ENCODE measurements at places on chromosomes 2 and 18.

DNA sequence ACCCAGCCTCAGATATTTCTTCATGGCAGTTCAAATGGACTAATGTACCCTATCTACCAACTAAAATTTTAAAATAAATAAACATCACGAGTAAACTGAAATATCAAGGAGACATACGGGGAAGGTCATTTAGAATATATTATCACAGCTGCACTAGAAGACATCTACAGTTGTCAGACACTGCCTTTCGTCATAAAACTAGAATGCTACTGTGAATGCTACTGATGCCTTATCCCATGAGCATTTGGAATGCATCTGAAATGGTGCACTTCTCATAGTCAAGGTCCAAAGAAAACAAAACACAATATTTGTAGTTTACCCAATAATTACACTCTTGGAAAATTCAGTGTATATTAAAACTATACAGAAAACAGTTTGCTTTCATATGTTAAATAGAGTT, 165.2 kb downstream of the MREG start:
- no peak for DNase-seq

- DNase-seq: no peak
These were observed 276.2 kb downstream of the MYCN start for GRCh38 chr2:16216558-16216945.

- peak; percentile 7 for DNase-seq
These were observed 33.0 kb downstream of the TPO start for GRCh38 chr2:1446301-1446700.

DNA sequence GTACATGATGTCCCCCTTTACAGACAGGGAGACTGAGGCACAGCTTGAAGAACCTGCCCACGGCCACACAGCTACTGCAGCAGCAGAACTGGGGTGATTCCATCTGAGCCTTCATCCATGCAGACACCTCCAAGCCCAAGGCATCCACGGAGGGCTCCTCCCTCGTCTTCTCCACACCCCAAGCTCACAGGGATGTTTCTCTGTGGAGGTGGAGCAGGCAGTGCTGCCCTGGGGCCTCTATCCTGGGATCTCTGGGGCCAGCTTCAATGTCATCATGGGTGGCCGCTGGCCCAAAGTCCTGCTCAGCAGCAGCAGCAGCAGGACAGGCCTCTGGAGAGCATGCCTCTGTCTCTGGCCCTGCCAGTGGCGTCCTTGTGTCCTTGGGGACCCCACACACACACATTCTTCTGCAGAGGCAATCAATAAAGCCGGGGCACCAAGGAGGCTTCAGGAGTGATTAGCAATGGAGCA, 31.2 kb downstream of the ADI1 start:
- no peak for DNase-seq

DNA sequence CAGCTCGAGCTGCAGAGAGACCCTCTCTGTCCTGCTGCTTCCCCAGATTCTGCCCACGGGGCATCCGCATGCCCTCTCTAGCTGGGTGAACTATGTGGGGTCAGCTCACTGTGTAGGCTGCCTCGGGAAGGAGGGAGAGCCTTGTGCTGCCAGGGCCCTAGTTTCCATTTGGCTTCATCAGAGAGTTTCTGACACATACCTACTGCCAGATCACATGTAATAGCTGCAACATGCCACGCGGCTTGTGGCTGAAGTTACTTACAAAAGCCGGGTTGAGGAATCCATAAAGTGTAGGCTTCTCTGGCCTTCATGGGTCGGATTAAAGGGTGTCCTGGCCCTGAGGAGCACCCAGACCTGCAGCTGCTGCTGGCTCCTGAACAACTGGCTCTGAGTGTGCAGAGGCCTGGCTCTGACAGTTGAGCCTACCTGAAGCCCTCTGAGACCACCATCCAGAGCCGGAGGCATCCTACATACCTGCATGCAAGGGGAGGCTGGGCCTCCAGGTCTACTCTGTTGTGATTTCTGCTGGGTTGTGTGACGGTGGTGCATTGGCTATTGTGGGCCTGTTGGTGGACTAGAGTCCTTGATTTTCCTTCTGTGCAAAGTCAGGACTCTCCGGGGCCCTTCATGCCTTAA, 130.0 kb downstream of the SH3RF3 start:
- DNase-seq: no peak
